Cardiac muscle cell (in vitro differentiated cells and primary cell): ENCODE measurements at places on chromosomes 6 and 20.

DNA sequence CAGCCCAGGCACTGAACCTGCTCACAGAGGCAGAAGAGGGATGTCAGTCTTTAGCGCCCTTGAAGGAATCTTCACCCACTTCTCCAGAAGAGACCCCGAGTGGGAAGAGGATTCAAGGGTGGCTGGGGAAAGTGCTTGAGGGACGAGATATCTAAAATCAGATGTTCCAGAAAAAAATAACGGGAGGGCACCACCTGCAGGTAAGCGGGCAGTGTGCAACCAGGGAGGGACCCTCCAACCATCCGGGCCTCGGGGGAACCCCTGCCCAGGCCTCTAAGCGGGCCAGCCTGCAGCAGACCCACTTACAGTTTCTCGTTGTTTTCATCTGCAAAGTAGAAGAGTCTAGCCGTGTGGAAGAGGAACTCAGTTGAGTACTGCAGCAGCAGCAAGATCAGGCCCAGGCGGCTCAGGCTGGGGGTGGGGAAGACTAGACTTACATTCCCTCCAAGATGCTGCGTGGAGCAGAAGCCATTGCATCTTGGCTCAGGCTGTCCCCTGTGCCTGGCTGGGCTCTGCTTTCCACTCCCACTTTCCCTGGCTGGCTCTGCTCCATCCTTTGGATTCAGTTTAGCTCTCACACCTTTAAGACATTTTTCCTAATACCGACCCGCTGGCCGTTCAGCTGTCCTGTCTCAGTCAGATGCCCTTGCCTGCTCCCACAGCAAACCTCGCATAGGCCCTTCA lies 71.0 kb downstream of the TRAM2 start:
- DNase-seq: no peak

DNA sequence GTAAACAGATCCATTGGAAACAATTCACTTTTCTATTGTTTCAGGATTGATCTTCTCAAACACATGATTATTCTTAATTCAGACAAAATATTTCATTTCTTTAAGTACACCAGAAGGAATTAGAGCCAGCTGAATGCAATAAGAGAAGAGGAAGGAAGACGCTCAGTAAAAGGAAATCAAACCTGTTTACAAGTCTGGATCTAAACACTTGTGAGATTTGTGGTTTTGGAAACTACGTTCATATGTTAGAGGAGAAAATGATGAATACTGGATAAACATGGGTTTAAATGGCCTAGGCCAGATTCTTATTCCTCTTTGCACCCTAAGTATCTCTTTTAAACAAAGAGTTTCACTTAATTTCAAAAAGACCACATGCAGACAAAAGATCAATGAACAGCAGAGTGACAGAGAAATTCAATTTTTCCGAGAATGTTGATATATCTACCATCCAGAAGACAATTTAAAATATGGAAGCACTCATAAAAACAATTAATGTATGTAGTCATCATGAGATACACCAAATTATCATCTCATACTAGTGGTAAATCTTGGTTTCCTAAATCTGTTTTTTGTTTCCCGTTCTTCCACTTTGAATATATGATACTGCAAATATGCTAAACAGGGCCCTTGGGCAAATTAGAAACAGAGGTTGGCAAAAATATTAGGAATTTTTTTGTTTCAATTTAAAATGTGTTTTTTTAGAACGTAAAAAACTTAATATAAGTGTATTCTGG lies 703.5 kb upstream of the CITED2 start:
- DNase-seq: no peak

GRCh38 chr20:55586610-55587009 lies 418.7 kb downstream of the CBLN4 start:
- DNase-seq: no peak

DNA sequence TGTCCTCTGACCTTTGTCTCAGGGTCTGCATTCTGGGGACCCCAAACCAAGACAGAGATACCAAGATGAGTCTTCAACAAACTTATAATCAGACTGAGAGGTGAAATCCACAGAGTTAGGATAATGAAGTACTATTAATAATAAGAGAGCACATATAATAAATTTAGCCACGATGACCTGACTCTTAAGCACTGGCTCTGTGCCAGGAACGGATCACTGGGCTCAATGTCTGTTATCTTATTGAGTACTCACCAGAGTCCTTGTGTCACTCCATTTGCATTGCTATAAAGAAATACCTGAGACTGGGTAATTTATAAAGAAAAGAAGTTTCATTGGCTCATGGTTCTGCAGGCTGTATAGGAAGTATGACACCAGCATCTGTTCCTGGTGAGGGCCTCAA lies 18.9 kb upstream of the ITPR3 start:
- DNase-seq: no peak

GRCh38 chr6:158283304-158283980 lies 28.8 kb upstream of the TULP4 start:
- DNase-seq: peak; percentile 28

GRCh38 chr6:9527679-9528286 lies 887.1 kb downstream of the TFAP2A start:
- no peak for DNase-seq

- DNase-seq: peak; percentile 43
Observed at GRCh38 chr20:36744764-36745191, 1.1 kb downstream of the NDRG3 start.

GRCh38 chr6:34094474-34095135 lies 51.3 kb downstream of the GRM4 start:
- DNase-seq: no peak

GRCh38 chr6:7207720-7208119 lies 100.0 kb downstream of the RREB1 start:
- DNase-seq: no peak

DNA sequence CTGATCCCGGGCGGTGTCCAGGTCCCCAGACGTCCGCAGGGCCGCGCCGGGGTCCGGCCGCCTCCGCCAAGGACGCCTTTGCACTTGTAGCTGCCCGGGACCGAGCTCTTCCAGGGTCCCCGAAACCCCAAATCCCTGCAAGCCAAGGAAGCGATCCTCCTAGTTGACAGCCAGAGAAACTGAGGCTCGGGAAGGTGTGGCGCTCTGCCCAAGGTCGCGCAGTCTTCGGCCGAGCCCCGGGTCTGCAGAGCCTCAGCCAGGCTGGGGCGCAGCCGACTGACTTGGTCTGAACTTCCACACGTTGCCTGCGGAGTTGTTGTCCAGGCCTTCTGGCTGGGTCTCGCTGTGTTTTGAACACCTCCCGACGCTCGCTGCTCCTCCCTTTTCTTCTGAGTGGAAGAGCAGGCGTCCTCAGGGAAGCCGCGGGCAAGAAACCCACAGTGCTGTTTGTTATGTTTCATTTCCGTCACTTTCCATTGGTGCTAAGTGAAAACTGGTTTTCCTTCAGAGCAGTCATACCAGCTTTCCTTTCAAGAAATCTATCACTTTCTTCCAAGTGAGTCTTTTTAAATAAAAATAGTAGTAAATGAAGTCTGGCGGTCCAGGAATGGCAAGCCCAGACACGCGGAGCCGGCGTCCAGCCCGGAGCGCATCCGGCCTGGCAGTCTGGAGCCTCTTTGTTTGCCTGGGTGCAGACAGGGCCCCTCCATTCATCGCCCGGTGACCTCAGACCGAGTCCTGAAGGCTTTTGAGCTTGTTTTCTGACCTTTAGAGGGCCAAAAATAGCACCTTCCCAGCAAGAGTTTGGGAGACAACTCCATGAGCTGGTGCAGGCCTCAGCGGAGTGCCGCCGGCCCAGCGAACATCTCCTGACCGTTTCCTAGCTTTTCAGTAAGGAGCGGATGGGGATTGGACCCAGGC lies 698 bp downstream of the FAM210B start:
- DNase-seq: peak; percentile 82

DNA sequence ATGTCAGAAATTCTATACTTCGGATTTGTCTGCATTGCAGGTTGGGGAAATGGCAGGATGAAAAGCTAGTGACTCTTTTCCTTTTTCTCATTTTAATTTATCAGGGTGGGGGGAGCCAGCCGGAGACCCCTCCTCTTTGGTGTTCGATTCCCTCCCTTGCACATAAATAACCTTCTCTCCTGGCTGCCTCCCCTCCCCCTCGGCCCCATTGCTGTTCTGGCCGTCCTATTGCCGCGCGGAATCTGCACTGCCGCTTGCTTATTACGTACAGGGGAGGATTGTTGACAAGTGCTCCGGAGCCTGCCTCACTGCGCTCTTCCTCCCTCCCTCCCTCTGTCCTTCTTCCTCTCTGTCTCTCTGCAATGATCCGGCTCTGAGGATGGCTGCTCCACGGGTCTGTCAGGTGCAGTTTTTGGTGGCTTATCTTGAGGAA lies 154.7 kb downstream of the JARID2 start:
- peak; percentile 62 for DNase-seq

DNA sequence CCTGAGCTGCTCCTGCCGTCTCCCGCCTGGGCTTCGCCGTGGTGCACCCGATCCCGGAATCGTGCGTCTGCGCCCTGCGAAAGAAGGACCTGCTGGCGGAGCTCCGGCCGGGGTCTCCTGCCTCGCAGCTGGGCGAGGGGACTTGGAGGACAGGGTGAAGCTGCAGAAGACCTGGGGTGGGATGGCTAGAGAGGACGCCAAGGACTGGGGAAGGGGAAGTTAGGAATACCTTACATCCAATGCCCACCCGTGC lies 150.2 kb downstream of the PRL start:
- DNase-seq: no peak

- no peak for DNase-seq
Observed at GRCh38 chr20:20699144-20699543, 13.3 kb downstream of the RALGAPA2 start.

DNA sequence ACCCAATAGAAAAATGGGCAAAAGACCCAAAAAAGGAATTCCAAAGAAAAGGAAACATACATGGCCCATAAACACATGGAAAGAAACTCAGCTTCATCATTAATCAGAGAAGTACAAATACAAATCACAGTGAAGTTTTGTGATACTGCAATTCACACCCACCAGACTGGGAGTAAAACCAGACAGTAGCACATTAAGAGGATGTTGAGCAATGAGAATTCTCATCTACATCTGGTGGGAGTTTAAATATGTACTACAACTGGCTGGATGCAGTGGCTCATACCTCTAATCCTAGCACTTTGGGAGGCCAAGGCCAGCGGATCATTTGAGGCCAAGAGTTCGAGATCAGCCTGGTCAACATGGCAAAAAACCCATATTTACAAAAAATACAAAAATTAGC lies 125.7 kb upstream of the PHACTR1 start:
- DNase-seq: no peak

DNA sequence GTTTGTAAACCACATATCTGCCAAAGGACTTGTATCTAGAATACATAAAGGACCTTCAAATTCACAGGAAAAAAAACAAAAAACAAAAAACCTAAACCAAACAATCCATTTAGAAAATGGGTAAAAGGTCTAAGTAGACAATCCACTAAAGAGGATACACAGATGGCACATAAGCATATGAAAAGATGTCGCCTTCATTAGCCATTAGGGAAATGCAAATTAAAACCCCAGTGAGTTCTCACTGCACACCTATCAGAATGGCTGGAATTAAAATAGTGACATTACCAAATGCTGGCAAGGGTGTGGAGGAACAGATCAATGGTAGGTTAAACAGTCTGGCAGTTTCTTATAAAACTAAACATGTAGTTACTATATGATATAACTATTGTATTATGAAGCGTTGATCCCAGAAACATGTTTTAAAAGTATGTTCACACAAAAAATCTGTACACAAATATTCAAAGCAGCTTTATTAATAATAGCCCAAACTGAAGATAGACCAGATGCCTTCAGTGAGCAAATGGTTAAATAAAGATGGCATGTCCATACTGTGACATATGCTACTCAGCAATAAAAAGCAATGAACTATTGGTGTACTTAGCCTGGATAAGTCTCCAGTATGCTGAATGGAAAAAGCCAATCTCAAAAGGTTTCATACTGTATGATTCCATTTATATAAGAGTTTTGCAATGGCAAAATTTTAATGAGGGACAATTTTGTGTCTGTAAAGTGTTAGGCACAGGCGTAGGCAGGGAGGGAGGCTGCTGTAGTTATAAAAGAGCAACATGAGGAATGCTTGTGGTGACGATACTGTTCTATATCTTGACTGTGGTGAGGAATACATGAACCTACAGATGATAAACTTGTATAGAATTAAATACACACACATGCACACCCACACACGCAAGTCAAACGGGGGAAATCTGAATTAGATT lies 43.9 kb downstream of the PLCB1 start:
- no peak for DNase-seq

GRCh38 chr20:4613718-4614620 lies 107.7 kb upstream of the PRND start:
- DNase-seq: peak; percentile 91

- no peak for DNase-seq
Observed at GRCh38 chr6:36813526-36813925, 25.7 kb downstream of the CPNE5 start.
